ENCODE measurements at places on chromosomes 16 and 17.

GRCh38 chr17:13114601-13115031 lies 96.8 kb upstream of the ELAC2 start:
- no peak for DNase-seq

DNA sequence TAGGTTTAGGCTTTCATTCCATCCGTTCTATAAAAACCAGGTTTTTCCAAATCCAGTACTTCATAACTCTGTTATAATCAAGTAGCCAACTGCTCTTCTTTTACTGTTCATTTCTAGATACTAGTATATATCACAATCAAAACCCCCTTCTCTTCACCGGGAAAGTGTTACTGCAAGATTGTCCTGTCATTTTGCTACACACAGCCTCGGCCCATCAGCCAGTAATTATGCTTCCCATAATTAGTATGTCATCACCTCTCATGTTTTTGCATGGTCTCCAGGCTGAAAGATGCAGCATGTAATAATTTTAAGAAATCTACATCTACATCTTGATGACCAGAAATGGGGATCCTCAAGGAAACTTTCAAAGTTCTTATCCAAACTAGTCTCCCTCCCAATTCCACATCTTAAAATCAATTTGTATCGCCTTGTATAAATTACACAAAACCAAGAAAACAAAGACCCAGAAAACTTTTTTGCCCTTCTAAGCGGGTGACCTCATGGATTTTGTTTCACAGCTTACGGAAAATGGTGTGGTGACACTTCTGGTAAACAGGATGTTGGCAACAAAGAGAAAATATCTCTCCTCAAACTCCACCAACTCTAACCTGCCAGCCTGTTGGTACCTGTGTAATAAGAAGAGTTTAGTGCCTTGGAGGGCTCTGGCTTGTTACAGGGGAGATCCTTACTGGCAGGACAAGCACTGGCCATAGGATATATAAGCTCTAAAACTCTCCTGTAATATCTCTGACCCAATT lies 9.3 kb downstream of the TACO1 start:
- no peak for DNase-seq

DNA sequence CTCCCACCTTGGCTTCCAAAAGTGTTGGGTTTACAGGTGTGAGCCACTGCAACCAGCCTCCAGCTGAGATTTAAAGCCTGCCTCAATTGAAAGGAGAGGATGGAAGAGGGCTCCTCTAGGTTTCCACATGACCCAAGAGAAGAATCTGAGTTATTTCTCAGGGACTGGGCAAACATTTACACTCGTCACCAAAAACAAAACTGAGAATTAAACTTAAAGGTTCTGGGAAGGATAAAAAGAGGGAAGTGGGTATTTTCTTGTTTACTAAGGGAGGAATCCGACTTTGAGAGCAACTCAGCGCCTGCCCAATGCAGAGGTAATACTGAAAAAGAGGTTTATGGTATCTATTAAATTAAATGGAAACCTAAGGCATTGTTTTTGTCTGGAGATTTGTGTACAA lies 13.3 kb downstream of the HOXB1 start:
- no peak for DNase-seq

DNA sequence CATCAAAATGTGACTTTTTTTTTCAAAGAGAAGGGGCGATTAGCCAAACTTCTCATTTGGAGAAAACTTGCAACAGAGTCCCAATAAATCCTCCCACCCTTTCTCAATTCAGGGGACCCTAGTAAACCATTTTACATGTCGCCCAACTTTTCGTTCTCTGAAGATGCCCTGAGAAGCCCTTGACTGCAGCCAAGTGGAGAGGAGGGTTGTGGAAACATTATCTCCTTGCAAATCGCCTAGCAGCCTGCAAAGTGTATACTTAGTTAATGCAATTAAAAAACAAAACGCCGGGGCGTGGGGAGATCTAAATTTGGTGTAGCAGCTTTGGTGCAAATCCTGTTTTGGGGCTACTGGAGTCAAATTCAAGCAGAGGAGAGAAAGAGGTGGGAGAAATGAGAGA lies 1.2 kb upstream of the SHISA9 start:
- DNase-seq = no peak

DNA sequence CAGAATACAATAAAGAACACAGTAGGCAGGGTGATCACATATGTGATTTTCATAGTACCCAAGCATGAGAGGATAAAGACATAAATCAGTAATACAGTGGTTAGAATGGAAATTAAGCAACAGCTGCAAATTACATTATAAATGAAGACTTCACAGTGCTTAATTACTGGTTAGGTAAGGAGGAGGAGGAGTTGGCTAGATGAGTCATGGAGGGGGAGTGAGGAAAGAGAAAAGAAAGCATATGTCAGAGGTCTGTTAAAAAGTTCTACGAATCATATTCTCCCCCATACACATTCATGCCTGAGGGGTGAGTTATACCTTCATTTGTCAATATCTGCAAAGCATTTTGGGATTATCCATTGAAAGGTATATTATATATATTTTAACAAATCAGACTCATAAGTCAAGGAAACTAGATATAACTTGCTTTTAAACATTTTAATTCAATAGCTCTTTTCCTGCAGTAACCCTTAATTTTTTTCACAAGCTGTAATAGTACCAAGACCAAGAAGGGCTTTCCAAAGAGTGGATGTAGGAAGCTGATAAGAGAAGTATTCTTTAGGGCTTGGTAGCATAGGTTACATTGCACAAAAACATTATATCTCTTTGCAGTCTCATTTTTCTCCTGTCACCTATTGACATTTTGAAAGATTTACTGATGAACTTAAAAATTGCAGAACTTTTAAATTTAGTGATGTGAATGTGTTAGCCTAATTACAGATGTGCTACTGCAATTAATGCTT lies 99.3 kb downstream of the STXBP4 start:
- no peak for DNase-seq

DNA sequence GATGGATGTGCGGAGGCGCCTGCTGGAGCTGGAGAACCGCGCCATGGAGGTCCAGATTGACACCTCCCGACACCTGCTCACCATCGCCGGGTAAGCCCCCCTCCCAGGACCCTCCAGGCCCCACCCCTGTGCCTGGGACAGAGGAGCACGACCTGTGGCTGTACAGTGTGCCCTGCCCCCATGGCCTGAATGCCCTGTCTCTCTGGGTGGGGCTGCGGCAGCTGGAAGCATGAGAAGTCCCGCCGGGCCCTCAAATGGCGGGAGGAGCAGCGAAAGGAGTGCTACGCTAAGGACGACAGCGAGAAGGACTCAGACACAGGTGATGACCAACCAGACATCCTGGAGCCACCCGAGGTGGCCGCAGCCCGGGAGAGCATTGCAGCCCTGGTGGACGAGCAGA lies 11.2 kb downstream of the BTBD17 start:
- no peak for DNase-seq

DNA sequence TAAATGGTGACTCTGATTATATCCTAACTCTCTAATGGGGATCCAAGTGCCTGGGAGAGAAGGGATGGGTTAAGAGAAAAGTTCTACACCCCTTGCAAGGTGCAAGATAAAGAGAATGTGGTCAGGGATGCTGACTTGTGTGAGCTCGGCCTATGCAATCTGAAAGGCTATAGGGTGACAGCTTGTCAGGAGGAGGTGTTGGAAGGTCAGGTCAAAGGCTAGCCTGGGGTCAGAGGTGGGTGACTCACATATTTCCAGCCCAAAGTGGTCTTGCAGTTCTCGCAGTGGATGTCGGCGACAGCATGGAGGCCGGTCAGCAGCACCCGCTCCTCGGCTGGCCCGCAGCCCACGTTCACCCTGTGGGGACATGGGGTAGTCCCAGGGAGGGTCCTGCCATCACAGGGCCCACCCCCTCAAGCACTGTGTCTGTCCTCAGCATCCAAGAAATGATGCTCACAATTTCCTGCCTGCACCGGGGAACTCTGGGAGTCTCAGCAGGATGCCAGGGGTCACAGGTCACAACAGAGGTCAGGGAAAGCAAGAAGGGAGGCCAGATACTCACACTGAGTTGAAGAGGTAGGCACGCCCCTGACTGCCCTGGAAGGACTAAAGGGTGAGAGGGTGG lies 1.4 kb downstream of the YPEL3 start:
- no peak for DNase-seq

Measured in activated CD8-positive, alpha-beta memory T cell treated with anti-CD3 and anti-CD28 coated beads for 4 hours (primary cell).